Inflammatory macrophage treated with lipopolysaccharide for 1 hour (primary cell): ENCODE measurements at places on chromosomes 12 and 14.

DNA sequence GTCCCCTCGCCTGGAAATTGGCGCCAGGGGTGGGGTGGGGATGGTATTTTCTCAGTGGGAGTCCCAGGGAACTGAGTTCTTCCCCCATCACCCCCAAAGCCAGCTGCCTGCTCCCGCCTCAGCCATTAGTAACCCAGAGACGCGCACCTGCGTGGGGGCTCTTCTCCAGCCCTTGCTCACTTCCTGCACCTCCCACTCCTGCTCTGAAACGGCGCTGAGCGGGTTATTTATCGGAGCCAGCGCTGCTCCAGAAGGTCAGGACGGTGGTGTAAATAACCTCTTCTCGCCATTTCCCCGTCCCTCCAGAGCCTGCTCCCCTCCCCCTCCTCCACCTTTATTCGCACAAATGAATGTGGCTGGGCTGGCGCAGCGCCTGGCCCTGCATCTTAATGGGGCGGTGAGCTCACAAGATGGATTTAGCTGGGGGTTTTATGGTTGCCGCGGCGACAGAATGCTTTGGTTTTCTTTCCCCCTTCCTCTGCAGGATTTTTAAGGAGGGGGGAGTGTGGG is 12.2 kb downstream of the GPR84 start:
- DNase-seq = no peak

- no peak for DNase-seq
Observed at GRCh38 chr12:81520064-81520945, 238.8 kb downstream of the PPFIA2 start.

DNA sequence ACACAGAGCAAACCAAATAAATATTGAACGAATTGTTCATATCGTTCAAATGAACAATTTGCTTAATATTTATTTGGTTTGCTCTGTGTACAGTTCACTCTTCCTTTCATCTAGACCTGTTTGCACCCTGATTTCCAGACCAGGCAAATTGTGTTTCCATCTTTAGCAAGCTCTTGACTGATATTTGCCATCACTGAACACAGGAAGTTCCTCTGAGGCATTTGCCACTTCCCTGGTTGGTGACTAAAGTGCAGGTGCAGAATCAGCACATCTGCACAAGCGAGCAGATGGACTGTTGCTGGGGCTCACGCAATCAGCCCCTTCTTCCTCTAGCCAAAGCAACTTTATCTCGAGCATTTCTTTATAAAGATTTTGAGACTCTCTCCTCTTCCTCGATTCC is 112.9 kb downstream of the DAAM1 start:
- DNase-seq = no peak

- DNase-seq = peak; percentile 70
Observed at GRCh38 chr12:15544589-15544988, 222.3 kb downstream of the PTPRO start.

- no peak for DNase-seq
Observed at GRCh38 chr12:81759190-81760051, at the start of gene PPFIA2. TSS of gene PPFIA2 (minus strand) at chr12:81759350.

DNA sequence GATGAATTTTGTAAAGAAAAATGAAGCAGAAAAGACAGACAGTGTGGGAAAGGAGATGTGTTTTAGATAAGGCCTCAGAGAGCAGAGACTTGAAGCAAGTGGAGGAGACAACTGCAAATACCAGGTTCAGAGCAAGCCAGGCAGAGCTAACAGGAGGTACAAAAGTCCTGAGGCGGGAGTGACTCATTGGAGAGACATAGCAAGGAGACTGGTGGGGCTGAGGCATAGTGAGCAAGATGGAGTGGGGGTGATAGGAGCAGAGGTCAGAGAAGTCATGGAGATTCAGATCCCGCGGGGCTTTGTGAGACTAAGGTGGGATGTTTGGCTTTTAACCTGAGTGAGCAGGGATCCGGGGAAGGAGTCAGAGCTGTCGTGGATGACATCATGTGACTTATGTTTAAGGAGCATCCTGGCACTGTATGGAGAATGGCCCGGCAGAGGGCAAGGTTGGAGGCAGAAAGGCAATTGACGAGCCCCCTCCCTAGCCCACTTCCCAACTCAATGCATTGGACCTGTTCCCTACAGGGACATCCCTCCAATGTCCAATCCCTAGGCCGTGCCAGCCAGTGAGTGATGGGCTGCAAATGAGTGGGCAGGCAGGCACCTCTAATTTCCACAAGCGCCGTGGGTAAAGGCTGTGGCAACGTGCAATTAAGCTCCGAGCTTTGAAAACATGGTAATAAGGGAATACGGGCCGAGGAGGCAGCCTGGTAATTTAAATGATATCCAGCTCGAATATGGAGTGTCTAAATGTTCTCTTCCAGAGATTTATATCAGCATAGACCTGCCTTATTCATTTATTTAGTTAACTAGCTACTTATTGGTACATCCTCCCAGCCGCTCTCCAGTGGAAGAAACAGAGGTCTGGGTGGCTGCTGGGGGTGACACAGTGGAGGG is 206.8 kb upstream of the LHX5 start:
- DNase-seq = no peak
